ENCODE measurements at places on chromosomes 11 and 22. TPM values are rescaled to one million over a fixed set of nuclear protein-coding genes. Genes with fewer than 3 reads are reported as not detected.

DNA sequence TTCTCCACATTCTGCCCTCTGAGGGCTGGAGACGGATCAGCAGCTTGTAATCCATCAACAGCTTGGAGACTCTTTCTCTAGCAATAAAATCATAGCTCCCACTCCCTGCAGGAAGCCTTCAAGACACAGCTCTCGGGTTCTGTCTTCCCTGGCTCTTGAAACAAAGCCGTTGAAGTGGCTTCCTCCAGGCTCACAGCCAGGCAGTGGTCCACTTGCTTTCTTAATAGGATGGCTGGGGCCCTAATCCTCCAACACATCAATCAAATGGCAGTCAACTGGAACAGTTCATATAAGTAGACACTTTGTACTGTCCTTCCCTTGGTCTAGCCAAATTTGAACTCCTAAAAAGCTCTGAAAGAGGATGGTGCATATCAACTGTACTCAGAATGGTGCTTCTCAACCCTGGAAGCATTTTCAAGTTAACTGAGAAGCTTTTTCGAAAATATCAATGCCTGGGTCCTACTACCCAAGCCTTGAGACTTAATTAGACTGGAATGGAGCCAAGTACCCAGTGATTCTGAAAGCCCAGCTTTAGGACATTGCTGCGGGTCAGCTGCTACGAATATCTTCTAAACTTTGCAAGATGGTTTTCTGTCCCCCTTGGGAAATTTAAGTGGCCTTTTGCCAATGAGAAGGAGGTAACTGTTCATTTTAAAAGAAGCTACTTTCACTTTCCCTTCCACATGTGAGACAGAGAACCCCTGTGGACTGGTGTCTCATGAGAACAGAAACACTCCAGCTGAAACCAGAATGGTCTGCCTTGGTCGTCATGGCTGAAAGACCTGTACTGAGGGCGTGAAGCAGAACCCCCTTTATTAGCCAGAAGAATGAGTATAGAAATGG is 74.7 kb downstream of the SC5D start:
- no peak for DNase-seq

GRCh38 chr11:125229916-125230315 is 65.4 kb downstream of the PKNOX2 start:
- DNase-seq: no peak

- DNase-seq: no peak
Observed at GRCh38 chr11:83159902-83160865, 3.3 kb downstream of the PCF11 start.

- no peak for DNase-seq
Observed at GRCh38 chr22:48832592-48832991, 995.1 kb downstream of the BRD1 start.

DNA sequence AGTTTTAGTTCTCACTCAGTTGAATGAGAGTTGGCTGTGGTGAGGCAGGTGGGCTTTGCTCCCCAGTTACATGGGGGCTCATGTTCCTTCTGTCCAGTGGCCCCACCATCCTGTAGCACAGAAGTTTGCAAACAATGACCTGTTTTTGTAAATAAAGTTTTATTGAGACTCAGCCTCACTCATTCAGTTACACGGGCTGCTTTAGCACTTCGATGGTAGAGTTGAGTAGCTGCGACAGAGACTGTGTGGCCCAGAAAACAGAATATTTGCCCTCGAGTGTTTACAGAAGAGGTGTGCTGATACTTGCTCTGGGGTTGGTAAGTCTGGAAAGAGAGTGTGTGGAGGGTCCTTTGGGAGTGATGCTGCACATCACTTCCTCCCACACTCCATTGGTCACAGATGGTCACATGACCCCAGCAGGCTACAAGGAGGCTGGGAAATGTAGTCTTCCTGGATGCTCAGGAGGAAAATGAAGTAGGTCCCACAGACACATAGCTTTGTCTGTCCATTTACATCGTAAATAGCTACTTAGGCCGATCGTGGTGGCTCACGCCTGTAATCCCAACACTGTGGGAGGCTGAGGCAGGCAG is 34.6 kb downstream of the IFT27 start:
- no peak for DNase-seq

GRCh38 chr11:23859087-23859486 is 637.8 kb upstream of the LUZP2 start:
- no peak for DNase-seq

DNA sequence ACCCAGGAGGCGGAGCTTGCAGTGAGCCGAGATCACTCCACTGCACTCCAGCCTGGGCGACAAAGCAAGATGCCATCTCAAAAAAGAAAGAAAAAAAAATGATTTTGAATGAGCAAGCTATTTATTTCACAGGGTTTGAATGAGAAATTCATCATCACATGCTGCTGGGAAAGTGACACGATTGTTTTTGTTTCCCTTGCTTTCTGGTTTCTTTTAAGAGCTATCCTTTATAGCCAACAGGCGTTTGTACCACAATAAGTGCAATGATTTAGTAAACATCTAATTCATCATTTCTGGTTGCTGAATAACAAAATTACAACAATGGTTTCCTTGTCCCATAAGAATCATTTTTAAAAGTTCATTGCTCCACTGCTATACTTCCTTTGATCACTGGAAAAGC is 129.9 kb downstream of the GUCY1A2 start:
- DNase-seq: no peak

- no peak for DNase-seq
Observed at GRCh38 chr22:45599836-45600577, 71.6 kb upstream of the ATXN10 start.

- DNase-seq: no peak
Observed at GRCh38 chr11:135031205-135031989, 619.4 kb upstream of the B3GAT1 start.

DNA sequence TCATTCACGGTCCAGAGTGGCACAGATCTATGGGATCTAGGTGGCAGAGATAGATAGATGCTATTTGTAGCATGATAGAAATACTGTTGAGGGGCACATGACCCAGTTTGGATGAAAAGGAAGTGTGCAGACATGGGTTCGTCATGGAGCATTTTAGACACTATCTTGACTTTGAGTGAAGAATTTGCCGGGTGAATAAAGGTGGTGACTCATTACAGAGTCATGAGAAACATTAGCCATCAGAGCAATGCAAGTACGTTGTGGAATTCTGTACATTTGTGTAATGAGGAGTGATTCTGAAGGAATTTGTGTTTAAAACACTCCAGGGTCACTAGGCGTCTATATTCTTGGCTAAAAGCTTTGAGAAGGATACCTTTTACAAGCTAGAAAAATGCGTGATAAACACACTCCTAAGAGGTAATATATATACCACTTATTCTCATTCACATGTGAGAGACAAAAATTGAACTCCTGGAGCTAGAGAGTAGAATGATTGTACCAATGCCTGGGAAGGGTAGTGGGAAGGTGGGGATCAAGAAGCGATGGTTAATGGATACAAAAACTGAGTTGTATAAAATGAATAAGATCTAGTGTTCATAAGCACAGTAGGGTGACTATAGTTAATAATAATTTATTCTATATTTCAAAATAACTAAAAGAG is 593.7 kb upstream of the LUZP2 start:
- no peak for DNase-seq

GRCh38 chr11:116936754-116937446 is 99.5 kb upstream of the APOA1 start:
- no peak for DNase-seq

GRCh38 chr22:47653921-47654320 is 891.5 kb downstream of the TBC1D22A start:
- no peak for DNase-seq

DNA sequence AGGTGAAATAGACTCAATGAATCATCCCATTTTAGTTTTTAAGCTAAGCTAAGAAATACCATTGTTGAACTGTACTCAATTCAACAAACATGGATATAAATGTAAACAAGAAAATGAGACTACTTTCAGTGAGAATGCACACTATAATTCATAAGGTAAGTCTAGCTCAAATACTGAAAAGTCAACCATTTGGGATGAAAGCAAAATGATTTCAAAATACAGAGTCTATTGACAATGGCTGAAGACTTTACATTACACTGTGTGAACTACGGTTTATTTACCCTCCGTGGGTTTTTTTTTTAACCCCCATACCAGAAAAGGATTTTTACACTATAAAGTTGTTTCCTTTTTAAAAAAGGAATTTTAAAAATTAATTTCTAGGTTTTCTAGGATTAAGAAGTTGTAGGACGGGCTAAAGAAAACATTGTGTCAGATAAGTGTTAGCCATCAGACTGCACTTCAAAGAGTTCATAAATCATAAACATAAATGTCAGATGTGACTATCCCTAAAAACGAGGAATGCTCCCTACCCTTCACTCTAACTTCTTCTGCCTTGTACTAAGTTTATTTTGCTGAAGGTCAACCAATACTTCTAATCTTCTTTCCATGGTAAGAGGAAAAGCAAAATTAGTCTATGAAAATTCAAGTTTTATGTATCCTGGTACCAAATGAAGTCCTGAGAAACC is 83.0 kb downstream of the FCHSD2 start:
- DNase-seq: no peak

DNA sequence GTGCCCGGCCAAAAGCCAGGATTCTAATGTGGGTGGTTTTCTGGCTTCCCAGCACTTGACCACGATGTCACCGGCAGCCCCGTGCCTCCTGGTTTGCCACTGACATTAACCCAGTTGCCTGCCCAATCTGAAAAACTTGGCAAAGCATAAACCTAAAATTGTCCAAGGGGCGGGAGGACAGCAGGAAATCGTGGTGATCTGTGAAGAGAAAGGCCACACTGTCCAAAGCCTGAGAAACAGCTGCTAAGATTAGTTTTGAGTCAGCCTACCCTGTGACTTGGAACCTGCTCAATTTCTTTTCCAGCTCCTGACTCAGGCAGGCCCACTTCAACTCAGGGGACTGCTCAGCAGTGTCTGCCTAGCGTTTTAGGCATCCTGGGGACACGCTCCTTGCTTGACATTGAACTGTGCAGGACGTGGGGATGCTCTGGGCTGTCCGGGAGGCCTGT is 8.2 kb upstream of the F2 start:
- DNase-seq: peak; percentile 64

DNA sequence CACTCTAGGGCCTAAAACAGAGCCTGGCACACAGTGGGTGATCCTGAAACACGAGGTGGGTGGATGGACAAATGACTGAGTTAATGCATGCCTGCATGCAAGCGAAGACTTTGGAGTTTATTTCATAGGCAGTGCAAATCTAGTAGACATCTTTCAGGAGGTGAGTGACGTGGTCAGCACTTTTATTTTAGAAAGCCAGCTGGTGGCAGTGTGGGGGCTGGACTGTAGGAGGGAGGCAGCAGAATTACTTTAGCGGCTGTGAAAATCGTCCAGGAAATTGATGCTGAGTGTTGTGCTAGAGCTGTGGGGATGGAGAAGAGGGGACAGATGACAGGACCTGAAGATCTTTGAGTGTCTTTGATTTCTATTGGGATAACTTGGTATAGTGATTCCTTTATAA is 47.1 kb downstream of the BMAL1 start:
- DNase-seq: no peak

DNA sequence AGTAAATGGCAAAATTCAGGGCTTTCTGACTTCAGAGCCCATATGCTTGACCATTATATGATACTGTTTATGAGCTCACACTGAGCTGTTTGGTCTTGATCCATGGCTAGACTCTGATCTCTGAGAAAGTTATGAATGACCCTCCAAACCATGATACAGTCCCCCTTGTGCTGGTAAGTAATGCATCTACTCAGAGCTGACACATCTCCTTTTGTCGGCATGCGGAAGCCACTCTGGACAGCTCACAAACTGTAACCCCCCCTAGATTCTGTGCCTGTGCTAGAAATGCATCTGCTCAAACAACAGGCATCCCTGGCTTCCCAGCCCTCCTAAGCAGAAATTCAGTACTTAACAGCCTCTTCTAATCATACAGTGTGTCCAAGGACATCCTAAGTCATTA is 150.8 kb upstream of the RAG2 start:
- DNase-seq: no peak

GRCh38 chr22:32850591-32851517 is 49.3 kb downstream of the TIMP3 start:
- DNase-seq: no peak

DNA sequence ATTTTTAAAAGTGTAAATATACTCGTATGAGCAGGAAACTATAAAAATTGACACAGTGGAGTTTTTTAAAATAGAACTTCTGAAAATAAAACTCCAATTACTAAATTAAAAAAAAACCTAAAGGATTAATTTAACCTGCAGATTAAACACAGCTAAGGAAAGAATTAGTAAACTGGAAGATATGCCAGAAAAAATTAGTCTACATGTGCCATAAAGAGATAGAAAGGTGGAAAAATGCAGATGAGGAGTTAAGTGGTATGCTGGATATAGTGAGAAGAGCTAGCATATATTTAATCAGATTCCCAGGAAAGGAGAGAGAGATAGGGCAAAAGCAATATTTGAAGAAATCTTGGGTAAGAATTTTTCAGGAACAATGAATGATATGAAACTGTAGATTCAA is 315.8 kb upstream of the CADM1 start:
- no peak for DNase-seq

DNA sequence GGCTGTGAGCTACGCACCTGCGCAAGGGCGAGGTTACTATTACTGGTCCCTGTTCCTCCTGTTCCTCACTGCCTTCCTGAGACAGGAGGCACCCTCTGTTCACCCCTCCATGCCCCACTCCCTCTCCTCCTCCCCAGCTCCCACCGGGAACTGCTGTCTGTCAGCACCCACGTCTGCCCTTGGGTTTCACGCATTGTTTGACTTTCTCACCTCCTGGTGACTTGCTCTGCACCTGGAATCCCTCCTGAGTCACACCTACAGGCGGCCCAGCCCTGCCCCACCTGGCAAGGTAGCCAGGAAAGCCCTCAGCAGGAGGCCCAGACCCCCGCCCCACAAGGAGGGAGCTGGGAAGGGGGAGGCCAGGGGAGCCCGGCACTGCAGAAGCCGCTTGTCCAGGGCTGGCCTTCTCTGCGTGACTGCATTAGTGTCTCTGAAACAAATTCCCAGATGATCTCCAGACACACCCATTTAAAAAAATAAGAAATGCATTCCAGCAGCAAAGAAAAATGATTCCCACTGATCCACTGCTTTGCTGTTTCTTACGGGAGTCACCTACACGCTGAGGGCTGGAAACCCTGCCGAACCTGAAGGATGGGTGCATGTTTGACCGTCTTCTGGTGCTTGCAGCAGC is 86.4 kb downstream of the CELSR1 start:
- no peak for DNase-seq

- no peak for DNase-seq
Observed at GRCh38 chr11:60080535-60080934, 7.9 kb upstream of the MS4A2 start.

Gene NOX4
- polyA plus RNA-seq: 2.5 TPM

Gene PLA2G3
- polyA plus RNA-seq: not detected

Gene TPBGL
- 0.19 TPM for polyA plus RNA-seq

Gene BIK
- not detected for polyA plus RNA-seq

Gene CHST1
- 14.6 TPM for polyA plus RNA-seq

Gene ARSA
- 13.2 TPM for polyA plus RNA-seq

Gene MS4A12
- polyA plus RNA-seq: not detected

Gene SAAL1
- polyA plus RNA-seq: 16.7 TPM
